Calu3 (cell line): ENCODE measurements at places on chromosomes 1 and 21. TPM values are rescaled to one million over a fixed set of nuclear protein-coding genes. Genes with fewer than 3 reads are reported as not detected.
A peak's percentile ranks its signal among the peaks of the same experiment; 100 is the strongest.

DNA sequence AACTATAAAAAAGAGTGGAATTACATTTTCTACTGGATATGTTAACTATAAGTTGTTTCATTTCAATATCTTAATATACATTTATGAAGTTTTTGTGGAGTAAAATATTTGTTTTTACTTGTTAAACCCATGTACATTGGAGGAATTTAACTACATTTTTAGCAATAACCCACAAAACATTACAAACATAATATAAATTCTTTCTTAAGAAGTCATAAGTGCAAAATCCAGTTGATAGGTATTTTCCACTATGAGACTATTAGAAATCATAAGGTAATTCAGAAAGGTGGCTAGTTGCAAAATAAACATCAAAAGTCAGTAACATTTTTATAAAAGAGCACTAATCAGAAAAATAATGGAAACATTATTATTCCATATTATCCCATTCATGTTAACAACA is 73.9 kb upstream of the RRP15 start:
- no peak for DNase-seq

GRCh38 chr1:151157067-151157531 is 650 bp downstream of the TNFAIP8L2 start:
- DNase-seq: no peak

DNA sequence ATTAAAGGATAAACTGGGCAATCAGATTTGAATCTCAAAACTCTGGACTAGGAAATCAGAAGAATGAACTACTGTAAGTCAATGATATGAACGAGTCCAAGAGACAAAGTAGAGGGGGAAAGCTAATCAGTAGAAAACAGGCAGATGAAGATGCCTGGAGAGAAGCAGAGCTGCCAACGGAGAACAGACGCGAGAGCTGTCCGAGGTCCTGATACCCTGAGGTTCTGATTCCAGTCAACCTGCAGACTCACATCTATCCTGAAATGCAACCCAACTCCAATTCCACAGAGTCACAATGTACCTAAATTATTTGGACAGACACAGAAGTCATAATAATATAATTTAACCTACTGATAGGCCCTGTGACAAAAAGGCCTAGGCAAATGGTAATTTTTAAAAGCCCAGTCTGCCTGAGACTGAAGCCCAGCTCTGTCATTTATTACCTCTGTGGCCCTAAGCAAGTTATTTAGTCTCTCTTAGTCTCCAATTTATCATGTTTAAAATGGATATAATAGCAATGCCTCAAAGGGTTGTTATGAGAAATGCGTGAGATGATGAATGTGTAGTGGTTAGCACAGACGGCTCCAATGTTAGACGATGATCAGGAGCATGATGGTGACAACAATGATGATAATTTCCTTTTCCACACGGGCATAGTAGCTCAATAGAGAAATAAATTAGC is 33.4 kb downstream of the RGS7 start:
- DNase-seq: peak; percentile 51

DNA sequence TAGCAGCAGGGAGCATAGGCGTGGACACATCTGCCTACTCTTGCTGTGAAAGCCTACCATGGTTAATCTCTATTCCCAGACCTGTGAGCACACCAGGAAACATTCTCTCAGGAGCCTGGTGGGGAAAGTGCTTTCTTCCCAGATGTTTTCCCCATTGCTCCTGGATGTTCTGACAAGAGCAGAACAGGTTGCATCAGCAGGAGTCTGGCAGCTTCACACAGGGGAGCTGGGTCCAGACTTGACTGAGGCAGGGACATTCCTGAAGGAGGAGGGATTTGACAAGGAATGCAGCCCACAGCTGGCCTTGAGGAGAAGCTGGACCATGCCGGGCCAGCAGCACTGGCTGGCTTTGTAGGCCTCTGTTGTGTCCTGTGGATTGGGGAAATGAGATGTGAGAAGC is 21.0 kb upstream of the ARTN start:
- DNase-seq: no peak

GRCh38 chr1:235971020-235971419 is 93.9 kb downstream of the NID1 start:
- no peak for DNase-seq

FAM163A gene
- not detected in 2 replicates for total RNA-seq

NTMT2 gene
- not detected in 2 replicates for total RNA-seq

KAZN gene
- 3.6 and 5.9 TPM in 2 replicates for total RNA-seq
